Fibroblast of skin of back (primary cell): ENCODE measurements at places on chromosomes 6 and 20.

GRCh38 chr20:8413691-8414090 is 281.6 kb downstream of the PLCB1 start:
- DNase-seq: no peak

GRCh38 chr6:132236744-132237143 is 164.5 kb downstream of the MOXD1 start:
- peak; percentile 81 for DNase-seq

DNA sequence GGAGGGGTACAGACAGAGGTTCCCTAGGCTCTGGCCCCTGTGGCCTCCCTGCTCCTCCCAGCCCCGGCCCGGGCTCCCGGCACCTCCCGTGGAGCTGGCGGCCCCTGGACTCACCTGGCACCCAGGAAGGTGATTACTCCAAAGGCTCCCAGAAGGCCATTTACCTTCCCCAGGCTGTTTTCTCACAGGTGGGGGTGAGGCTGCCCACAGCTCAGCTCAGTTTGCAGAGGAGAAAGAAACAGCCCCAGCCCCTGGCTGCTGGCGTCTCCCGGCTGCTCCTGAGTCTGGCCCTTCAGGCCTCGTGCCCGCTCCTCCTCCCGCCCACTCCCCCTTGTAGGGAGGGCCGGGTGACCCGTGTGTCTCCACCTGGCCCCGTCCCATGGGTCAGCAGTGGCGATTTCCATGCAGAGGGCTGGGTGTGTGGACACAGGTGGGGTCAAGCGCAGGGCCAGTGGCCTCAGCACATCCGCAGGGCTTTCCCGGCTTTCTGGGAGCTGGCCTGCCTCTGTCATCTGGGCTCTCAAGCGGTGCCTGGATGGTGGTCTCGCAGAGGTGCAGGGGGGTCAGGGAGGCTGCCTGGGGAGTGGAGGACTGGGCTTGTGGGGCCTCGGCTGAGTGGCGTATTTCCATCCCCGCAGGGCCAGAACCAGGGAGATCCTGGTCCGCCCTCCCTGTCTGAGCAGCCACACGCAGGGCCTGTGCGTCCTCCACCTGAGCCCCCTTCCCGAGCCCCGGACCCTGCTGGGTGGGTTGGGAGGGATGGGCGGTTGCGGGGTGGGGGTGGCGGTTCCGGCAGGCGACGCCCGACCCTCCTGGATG is 20.2 kb upstream of the GATA5 start:
- DNase-seq: no peak

GRCh38 chr6:121835662-121836061 is 400.2 kb downstream of the GJA1 start:
- no peak for DNase-seq

DNA sequence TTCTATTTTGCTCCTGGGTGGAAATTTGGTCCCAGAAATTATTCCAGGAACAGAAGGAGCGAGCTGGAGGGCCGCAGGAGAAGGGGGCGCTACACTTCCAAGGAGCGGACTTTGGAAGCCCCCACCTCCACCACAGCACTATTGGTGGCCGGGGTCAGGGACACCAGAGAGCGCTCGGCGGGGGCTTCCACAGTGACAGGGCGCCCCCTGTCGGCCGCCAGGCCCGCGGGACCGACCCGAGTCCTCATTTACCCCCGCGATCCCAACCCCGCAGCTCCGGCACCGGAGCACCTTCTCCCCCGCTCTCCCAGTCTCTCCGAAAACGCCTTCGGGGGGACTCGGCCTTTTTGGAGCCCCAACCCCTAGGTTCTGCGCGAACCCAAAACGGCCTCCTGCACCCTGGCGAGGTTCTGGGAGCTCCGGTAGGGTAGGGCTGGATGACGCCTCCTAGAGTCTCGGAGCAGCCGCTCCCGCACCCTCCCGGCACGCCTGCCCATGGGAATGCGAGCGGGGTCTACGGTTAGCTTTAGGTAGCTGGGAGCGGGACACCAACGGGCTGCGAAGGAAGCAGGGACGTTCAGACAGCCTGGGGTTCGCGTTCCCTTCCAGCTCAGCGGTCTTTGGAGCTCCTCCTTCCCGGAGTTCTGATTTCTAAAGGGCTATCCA is 2.4 kb upstream of the FOXA2 start:
- no peak for DNase-seq

DNA sequence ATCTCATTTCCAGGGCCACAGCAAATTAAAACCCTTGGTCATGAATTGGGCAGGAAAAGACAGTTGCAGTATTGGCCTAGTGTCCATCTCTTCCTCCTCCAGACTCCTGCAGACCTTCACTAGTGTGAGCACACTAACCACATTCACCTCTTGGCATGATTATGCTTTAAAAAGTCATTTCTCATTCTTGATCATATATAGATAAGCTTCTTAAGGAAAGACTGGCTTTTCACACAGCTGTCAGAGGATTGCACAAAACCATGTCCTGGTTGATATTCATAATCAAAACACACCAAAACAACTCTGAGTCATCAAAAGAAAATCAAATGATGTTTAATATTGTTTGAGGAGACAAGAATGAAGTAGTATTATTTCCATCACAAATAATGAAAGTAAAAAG is 52.1 kb downstream of the TMEM200A start:
- DNase-seq: peak; percentile 27

DNA sequence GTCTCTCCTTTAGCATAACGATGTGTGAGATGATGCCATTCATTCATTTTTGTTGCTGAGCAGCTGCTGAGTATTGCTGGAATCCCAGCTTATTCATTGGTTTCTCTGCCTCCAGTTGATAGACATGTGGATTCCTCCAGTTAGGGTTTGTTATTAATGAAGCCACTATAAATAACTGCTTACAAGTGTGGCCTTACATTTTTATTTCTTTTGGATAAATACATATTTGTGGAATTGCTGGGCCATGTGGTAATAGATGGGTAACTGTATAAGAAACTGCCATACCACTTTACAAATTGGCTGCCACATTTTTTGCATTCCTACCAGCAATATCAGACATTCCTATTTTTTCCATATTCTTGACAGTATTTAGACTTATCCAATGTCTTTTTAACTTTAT is 2.6 kb upstream of the HLA-B start:
- peak; percentile 76 for DNase-seq

- DNase-seq: no peak
Measured at GRCh38 chr6:41176189-41176588, 13.3 kb upstream of the TREM2 start.

DNA sequence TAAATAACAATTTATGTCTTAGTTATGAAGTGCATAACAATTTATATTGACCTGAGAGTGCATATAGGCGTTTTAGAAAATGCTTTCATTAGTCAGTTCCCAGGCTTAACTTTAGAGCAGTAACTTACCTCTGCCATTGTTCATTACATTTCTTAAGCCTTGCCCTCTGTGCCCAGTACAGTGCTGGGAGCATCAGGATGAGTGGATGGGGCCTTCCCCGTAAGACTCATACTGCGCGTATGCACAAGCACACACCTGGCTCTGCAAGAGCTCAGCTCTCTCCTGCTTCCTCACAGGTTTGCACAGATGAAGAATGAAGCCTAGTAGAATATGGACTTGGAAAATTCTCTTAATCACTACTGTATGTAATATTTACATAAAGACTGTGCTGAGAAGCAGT is 125.0 kb downstream of the MAP3K4 start:
- no peak for DNase-seq

GRCh38 chr6:21438986-21439352 is 154.6 kb upstream of the SOX4 start:
- no peak for DNase-seq

DNA sequence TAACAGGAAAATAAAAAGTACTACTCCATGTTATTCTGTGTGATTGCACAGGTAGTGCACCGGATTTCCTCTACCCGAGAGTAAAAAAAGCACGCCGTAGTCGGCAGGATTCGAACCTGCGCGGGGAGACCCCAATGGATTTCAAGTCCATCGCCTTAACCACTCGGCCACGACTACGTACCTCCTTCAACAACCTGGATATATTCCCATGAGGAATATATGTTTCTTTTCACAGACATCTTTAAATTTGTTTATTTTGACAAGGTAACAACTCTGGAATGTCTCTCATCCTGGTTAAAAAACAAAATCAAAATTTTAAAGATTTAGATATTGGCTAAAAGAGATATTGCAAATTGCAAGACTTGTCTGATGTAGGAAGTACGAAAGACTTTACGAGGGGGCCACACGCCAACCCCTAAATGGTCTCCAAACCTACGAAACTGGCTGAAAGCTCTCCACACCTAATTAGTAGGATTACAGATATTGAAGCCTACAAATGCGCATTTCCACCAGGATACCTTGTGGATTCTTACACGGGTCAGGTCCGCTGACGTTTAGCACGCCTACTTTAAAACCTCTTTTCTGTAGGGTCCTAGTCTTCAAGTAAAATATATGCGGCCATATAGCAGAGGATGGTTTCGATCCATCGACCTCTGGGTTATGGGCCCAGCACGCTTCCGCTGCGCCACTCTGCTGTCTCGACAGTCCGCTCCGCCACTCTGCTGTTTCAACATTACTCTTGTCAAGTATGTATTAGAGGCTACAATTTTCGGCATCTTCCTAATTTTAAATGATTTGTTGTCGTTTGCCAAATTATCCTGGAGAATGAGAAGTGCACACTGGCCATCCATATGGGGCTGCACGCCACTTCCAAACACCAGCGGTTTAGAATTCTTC is 52.2 kb upstream of the BTN3A2 start:
- DNase-seq: peak; percentile 92

GRCh38 chr6:47144306-47144705 is 102.2 kb upstream of the ADGRF1 start:
- DNase-seq: no peak

GRCh38 chr6:169545982-169546381 is 155.8 kb downstream of the WDR27 start:
- peak; percentile 21 for DNase-seq

DNA sequence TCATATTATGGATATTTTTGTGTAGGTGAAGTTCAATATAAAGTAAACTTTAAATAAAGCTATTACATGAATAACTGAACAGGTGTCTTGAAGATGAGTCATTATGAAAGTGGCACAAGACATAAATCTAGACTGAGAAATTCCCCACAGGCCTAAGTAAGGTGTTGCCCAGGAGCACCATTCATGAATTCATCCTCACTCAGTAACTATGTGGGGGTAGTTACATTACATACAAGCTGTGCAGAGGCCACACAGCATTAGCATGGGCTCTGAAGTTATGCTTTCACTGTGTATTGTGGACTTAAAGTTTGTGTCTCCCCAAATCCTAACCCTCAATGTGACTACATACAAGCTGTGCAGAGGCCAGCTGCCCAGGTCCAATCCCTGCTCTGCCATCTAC is 65.9 kb downstream of the BCAS1 start:
- DNase-seq: no peak
